ENCODE measurements at places on chromosomes 7 and 10.
A peak's percentile ranks its signal among the peaks of the same experiment; 100 is the strongest.

- DNase-seq: no peak
Observed at GRCh38 chr10:132967540-132967939, 25.2 kb upstream of the CFAP46 start.

GRCh38 chr7:77316219-77316978 is 99.8 kb downstream of the GSAP start:
- DNase-seq: no peak

DNA sequence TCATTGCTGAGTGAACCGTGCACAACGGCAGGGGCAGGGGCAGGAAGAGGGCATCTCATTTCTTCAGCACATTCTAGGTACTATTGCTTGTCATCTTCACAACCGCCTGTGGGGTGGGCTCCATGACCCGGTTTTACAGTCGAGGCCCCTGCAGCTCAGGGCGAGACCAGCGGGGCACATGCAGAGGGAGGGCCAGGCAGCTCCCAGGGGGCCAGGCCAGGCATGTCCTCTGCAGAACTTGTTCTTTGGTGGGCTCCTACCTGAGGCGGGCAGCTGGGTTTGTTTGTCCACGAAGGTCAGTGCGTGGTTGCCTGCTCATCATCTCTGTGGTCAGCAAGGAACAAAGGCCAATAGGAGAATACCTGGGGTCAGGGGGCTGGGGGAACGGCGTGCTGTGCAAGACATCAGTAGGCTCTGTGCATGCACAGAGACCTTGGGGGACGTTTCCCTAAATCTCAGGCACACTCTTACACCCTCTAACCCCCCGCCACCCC is 75.1 kb upstream of the LEP start:
- no peak for DNase-seq

GRCh38 chr7:101632641-101633040 is 3.5 kb upstream of the MYL10 start:
- DNase-seq: peak; percentile 27

- DNase-seq: no peak
Observed at GRCh38 chr10:132479024-132479602, 58.5 kb upstream of the INPP5A start.

DNA sequence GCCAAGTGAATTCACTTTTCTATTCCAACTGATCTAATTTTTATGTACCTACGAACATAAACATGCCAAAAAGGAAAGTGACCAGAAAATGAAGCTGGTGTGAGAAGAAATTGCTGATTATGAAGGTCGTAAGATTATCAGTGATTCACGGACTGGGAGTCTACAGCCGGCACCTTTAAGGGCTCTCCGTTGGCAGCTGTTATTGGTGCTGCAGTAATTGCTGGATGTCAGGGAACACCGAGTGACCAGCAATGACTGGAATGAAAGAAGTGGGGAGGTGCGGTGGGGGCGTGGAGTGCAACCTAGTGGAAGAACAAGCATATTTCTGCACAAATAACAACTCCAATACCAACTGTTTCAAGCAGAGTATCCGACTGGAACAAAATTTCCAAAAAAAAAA is 109.8 kb upstream of the TARP start:
- DNase-seq: no peak

GRCh38 chr10:130847170-130847569 is 464.4 kb downstream of the TCERG1L start:
- DNase-seq: no peak

DNA sequence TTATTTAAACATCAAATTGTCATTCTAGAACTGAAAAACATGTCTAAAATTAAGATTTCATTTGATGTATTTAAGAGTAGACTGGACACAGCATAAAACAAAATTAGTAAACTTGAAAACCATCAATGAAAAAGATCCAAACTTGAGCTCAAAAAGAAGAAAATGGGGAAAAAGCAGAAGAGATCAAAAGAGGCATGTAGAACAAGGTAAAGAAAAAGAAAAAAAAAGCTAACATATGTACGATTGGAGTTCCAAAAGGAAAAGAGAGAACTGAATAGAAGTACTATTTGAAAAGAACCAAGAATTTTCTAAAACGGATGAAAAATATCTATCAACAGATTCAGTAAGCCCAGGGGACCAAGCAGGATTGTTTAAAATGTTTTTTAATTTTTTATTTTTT is 3.6 kb downstream of the FBXL13 start:
- DNase-seq: no peak

Data from fibroblast of skin of right biceps (primary cell).